ENCODE measurements at places on chromosomes 5 and 9.

GRCh38 chr5:78615697-78616096 lies 32.9 kb downstream of the LHFPL2 start:
- no peak for DNase-seq

GRCh38 chr9:111720174-111720573 lies 58.8 kb downstream of the GNG10 start:
- no peak for DNase-seq

DNA sequence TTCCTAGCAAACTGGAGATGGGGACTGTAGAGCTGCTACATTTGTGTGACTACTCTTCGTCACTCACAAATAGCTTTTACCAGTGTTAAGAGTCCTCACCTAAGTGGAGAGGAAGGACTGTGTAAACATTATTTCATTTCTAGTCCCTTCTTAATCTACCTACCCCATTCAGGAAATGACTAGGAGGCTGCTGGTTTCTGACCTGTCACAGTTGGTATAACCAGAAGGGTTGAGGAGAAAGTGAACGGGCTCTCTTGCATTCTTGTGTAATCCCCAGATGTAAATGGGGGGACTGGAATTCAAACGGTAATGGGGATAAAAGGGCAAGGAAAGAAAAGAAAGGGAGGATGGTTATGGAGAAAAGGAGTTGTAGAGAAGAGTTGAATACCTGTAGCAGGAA lies 35.4 kb upstream of the BNIP1 start:
- DNase-seq, result no peak

GRCh38 chr9:126709241-126709640 lies 95.5 kb downstream of the LMX1B start:
- DNase-seq, result no peak

DNA sequence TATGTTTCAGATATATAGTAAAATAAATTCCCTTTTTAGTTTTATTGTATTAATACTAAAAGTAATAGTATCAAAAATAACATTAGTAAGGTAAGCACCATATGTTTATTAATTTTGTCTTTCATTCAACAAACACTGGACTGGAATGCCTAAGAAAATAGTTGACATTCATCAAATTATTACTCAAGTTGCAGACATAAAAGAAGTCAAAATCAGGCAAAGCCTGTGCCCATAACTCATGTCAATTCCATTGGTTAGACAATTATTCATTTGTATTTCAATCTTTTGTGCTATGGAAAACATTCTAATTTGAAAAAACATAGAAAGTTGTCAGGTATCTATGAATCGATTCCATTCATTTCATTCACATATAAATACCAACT lies 158.9 kb downstream of the CEMIP2 start:
- DNase-seq, result no peak

DNA sequence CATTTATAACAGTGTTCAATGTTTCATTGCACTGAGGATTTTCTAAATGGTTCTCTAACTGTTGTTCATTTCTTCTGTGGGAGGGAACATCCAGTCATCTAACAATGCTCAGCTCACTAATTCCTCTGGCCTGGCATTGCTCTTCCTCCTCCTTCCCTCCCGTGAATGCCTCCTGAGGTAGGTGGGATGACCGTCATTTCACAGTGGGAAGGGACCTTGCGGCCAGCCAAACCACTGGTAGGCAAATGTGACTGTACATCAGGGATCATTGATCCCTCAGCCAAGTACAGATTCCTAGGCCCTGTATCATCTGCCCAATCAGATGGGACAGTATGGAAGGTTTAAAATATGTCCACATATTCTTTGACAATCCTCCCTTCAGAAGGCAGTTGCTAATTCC lies 23.7 kb upstream of the VDAC1 start:
- DNase-seq, result no peak

DNA sequence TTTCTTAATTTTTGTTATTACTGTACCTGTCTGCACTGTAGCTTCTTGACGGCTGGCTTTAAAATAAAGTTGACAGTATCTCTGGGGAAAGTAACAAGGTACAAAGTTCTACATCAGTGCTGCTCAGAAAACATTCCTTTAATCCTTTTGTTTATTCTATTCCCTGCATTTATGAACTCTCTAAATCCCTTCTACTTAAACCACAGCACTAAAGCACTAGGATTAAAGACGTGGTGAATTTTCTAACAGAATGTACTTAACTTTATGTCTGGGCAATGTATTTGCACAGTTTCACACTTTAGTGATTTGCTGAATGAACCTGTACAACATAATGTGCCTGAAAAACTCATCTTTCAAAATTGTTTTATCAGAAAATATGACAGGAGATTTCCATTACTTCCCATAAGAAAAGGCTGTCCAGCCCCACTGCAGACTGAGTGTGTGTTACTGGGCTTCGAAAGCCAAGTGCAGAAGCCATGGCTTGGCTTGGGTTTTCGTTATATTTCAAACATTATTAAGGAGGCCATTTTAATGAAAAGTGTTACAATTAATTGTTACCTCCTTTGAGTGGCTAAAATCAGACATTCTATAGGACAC lies 43.8 kb downstream of the LHFPL2 start:
- DNase-seq, result no peak

GRCh38 chr9:82880336-82881050 lies 182.4 kb downstream of the RASEF start:
- no peak for DNase-seq

DNA sequence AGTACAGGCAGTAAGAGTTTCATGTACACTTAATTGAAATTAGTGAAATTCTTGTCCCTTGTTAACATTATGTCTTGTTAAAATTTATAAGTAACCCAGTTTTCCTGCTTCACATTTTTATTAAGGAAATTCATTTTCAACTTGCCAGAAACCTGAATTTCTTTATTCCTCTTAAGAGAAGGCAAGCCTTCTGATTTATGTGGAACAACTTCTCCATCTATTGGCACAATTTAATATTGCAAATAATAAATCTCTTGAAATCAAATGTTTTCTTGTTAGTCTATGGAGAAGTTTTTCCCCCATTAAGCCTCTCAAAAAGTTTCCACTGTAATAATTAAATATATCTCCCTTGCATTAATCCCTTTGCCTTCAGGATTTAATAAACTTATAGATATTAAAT lies 33.8 kb upstream of the ACO1 start:
- DNase-seq, result no peak

DNA sequence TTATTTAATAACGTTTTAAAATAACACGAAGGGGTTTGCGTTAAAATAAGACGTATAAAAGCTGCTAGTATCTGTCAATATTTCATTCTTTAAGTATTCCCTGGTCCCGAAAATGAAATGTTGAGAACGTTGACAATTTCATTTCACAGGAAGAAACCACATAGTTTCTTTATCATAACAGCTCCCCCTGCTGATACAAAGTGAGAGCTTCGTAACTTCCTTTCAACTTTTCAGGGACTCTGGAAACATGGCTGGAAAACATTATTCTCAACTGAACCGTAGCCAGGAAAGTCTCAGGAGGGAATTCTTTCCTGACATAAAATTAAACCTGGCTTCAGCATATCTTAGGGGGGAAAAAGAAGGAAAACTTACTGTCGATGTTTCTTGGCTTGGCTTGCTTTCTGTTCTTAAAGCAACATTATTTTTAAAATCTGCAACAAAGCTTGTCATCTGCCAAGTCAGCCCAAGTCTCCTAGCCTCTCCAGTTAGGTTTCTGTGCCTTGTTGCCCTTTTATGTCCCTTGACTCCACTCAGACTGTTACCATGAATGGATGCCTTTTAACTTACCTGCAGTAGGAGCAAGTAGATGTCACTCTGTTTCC lies 122.9 kb upstream of the DAB2 start:
- peak; percentile 34 for DNase-seq

GRCh38 chr5:77994943-77995342 lies 218.8 kb upstream of the TBCA start:
- no peak for DNase-seq
